Endodermal cell (in vitro differentiated cells): ENCODE measurements at places on chromosomes 4 and X. TPM values are rescaled to one million over a fixed set of nuclear protein-coding genes. Genes with fewer than 3 reads are reported as not detected.

DNA sequence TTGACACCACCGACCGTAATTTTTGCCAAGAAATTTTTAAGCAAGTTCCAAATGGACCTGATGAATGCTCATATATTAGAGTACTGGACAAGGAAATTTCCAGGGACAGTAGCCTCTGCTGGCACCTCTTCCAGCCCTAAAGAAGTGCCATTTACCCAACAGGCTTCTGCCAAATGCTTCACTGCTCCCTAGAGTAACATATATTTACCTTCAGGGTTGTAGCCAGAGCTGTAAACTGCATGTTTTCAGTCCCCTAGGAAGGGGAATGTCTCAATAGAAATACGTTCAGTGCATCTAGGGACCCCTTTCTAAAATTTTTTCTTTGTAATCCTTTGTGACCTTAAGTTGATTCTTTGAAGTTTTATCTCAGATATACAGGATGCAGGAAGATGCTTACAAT is 143.1 kb upstream of the SMAD1 start:
- no peak overlapping the region for H3K27ac ChIP-seq
- no peaks in the 10 kb centered on the region for H3K27me3 ChIP-seq
- H3K36me3 ChIP-seq, result no peaks in the 10 kb centered on the region
- no peak for DNase-seq
- H3K4me3 ChIP-seq, result no peak overlapping the region

DNA sequence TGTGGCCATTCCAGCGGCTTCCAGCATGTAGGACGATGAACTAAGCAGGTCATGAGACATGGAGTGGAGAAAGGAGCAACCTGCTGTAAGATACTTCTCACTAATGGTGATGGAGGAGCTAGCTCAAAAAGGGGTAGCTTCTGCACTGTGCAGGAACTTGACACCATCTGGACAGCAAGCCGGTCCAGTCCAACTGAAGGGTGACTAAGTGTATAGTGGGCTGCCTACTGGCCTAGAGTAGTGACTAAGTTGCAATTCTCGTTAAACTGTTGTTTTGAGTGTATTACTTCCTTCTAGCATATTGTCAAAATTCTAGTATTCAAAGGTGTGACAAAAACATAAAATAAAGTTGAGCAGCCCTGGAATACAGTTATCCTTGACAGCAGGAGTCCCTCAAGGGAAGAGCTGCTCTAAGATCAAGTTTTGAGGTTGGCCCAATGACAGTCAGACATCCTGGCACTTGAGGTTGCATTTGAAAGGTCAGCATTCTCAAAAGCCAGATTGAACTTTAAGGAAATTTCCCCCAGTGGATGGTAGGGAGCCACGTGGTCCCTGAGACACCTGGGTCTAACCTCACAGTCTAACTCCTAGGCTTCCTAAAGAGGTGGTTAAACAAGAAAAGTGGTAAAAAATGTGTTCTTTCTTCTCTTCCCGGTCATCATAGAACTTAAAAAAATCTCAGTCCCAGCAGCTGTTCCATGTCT is 8.0 kb downstream of the CETN2 start:
- H3K36me3 ChIP-seq, result peaks cover 7% of the 10 kb centered on the region
- no peak for DNase-seq
- peaks cover 22% of the 10 kb centered on the region for H3K27me3 ChIP-seq
- H3K4me3 ChIP-seq, result no peak overlapping the region
- H3K4me1 ChIP-seq, result no peaks in the 10 kb centered on the region

Gene SASH3
- not detected in 3 replicates for total RNA-seq

DNA sequence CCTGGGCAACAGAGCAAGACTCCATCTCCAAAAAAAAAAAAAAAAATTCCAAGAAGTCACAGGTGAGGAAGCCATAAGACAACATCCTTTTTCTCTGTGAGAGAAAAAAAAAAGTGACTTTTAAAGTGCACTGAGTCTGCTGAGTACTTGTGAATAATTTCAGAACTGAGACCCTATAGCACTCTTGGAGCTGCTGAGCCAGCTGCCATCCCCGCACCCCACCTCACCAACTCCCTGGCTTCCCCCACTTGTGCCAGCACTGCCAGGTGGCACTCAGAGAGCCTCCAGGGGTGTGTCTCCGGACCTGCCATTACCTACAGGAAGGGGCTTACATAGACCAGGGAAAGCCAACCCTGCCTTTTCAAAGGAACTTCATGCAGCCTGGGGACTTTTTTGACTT is 39.2 kb upstream of the HS3ST1 start:
- H3K4me3 ChIP-seq, result no peak overlapping the region
- no peaks in the 10 kb centered on the region for H3K4me1 ChIP-seq
- no peak overlapping the region for H3K27ac ChIP-seq
- H3K27me3 ChIP-seq, result no peaks in the 10 kb centered on the region

DNA sequence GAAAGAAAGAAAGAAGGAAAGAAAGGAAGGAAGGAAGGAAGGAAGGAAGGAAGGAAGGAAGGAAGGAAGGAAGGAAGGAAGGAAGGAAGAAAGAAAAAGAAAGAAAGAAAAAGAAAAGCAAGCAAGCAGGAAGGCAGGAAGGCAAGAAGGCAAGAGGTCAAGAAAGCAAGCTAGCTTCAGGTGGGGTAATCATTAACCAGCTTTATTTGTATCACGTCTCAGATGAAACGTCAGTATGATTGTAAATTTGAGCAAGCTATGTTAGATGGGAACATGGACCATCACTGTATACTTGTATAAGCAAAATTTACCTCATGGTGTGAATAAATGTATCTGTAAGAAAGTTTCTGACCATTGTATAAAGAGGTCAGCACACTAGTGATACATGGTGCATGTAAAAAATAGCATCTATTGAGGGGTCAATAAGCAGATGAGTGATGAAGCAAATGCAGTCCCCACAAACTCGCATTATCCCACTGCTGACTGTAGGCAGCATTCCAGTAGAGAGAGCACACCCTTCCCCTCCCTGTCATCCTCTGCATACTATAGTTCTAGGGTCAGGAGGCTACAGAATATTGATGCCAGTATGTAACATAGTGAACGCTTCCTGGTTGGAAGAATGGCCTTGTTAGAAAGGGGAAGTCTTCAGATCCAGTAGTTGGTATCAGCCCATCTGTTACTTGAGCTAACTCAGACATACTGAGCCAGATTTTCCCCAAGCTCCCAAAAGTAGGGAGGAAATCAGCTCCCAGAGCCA is 16.5 kb upstream of the KLHL34 start:
- H3K4me1 ChIP-seq, result no peaks in the 10 kb centered on the region
- no peak overlapping the region for H3K27ac ChIP-seq
- DNase-seq, result no peak
- H3K36me3 ChIP-seq, result no peaks in the 10 kb centered on the region
- no peak overlapping the region for H3K4me3 ChIP-seq
- no peaks in the 10 kb centered on the region for H3K27me3 ChIP-seq

DNA sequence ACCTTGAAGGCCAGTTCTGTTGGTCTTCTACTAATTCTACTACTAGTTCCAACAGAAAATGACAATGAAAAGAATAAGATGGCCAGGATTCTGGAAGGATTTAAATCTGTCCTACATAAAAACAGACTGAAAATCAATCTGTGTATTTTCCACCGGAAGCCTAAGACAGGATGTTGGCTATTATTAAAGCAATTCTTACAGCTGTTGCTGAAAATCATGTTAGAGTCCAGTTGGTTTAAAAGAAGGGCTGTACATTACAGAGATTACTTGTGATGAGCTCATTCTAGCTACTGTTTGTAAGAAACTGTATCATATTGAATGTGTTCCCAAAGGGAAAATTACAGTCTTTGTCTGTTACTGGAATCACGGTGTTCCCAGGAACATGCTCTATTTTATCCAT is 54.8 kb upstream of the MAGEB16 start:
- no peaks in the 10 kb centered on the region for H3K4me1 ChIP-seq
- H3K27me3 ChIP-seq, result no peaks in the 10 kb centered on the region
- H3K4me3 ChIP-seq, result no peak overlapping the region
- no peak for DNase-seq

DNA sequence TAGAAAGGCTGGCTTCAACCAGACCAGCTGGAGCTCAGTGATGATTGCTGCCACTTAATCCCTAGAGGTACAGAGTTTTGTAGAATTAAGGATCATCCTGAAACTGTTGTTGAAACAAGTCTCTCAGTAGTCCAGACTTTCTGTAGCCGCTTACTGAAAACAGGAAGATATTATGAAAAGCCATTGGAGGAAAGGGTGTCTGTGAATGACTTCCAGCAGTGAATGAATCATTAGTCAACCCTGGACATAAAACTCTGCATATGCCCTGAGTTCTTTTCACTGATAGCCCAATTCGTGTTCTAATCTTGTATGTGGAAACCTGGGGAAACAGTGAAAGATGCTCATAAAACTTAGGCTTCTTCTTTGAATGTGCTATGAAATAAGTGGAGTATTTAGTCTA is 14.8 kb downstream of the HOPX start:
- H3K27ac ChIP-seq, result no peak overlapping the region
- H3K4me1 ChIP-seq, result no peaks in the 10 kb centered on the region
- H3K36me3 ChIP-seq, result no peaks in the 10 kb centered on the region
- H3K27me3 ChIP-seq, result peaks cover 4% of the 10 kb centered on the region
- no peak for DNase-seq

- H3K36me3 ChIP-seq, result no peaks in the 10 kb centered on the region
- no peak overlapping the region for H3K4me3 ChIP-seq
- H3K27me3 ChIP-seq, result no peaks in the 10 kb centered on the region
- DNase-seq, result no peak
Observed at GRCh38 chrX:45524296-45524695, 323.6 kb upstream of the DIPK2B start.

Gene IDUA
- 22.8 and 25.6 TPM in 2 replicates for total RNA-seq

- no peaks in the 10 kb centered on the region for H3K4me1 ChIP-seq
- no peak for DNase-seq
- H3K4me3 ChIP-seq, result no peak overlapping the region
Observed at GRCh38 chr4:94595880-94596483, 144.2 kb downstream of the PDLIM5 start.

GRCh38 chr4:139806929-139807328 is 141.3 kb downstream of the MGST2 start:
- H3K27me3 ChIP-seq, result no peaks in the 10 kb centered on the region
- H3K4me1 ChIP-seq, result peaks cover 17% of the 10 kb centered on the region
- DNase-seq, result no peak

Gene CLCN4
- 4.3 to 5.0 TPM (median 4.4 TPM) in 3 replicates for total RNA-seq

Gene INTU
- 18.1 and 20.5 TPM in 2 replicates for total RNA-seq

DNA sequence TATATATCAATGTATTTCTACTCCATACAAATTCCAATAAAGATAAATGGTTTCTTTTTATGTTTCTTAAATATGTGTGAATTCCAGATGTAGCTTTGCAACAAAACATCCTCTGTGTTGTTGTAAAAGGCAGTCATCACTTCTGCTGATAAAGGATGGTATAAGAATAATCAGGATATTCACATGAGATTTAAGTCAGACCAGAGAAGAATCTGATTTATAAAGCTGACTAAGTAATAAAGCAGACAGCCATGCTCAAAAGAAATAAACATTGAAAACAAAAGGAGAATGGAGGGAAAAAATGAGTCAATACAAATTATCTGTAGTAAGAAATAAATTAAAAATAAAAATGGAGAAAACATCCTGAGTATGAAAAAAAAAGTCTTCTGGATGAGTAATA is 27.0 kb upstream of the SLC7A11 start:
- no peaks in the 10 kb centered on the region for H3K36me3 ChIP-seq
- DNase-seq, result no peak
- H3K4me1 ChIP-seq, result no peaks in the 10 kb centered on the region
- no peak overlapping the region for H3K27ac ChIP-seq
- H3K4me3 ChIP-seq, result no peak overlapping the region

Gene PRKG2
- total RNA-seq, result 1.8 and 2.4 TPM in 2 replicates

DNA sequence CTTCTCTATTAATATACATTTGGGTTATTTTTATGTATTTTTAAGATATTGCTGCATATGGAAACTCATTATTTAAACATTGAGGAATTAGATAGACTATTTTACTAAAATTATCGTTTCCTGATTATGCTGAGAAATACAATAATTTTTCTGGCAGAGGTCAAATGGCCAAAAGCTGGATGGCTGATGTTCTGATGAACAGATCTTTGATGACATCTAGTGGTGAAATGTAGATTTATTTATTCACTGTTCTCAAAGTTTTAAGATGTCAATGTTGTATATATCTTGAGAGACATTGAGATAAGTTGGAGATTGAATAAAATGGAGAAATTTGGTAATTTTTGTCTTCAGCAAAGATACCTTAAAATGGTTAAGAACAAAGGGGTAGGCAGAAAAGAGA is 96.2 kb downstream of the UGT8 start:
- no peak for DNase-seq
- no peak overlapping the region for H3K4me3 ChIP-seq
- H3K4me1 ChIP-seq, result no peaks in the 10 kb centered on the region
- H3K27me3 ChIP-seq, result no peaks in the 10 kb centered on the region
- no peaks in the 10 kb centered on the region for H3K36me3 ChIP-seq

DNA sequence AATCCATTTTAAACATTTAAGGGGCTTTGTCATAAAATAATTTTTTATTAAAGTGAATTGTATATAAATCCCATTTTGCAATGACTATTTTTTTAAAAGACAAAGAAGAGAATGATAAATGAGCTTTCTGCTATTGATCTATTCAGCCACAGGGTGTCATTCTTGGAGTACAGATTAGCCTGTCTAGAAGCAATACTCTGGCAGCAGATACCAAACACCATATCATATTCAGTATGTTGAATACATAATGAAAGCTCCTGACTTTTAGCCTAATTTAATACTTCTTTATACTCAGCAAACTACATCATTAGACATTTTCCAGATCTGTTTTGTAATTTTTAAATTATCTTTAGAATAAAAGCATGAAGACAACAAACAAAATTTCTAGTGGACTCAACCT is 496.3 kb downstream of the PDGFC start:
- H3K4me3 ChIP-seq, result no peak overlapping the region
- H3K36me3 ChIP-seq, result no peaks in the 10 kb centered on the region
- no peak for DNase-seq
- no peak overlapping the region for H3K27ac ChIP-seq

GRCh38 chr4:57691370-57691769 is 581.2 kb upstream of the IGFBP7 start:
- no peak overlapping the region for H3K4me3 ChIP-seq
- no peaks in the 10 kb centered on the region for H3K27me3 ChIP-seq
- H3K36me3 ChIP-seq, result no peaks in the 10 kb centered on the region
- no peak for DNase-seq

GRCh38 chrX:103540145-103540544 is 20.9 kb upstream of the RAB40A start:
- no peaks in the 10 kb centered on the region for H3K36me3 ChIP-seq
- H3K27ac ChIP-seq, result no peak overlapping the region
- H3K27me3 ChIP-seq, result no peaks in the 10 kb centered on the region
- H3K4me3 ChIP-seq, result no peak overlapping the region
- no peak for DNase-seq

GRCh38 chrX:48972220-48973164 is 848 bp upstream of the KCND1 start:
- peak overlapping the region; percentile 40 for H3K4me3 ChIP-seq
- DNase-seq, result peak; percentile 83
- H3K4me1 ChIP-seq, result no peaks in the 10 kb centered on the region
- no peak overlapping the region for H3K27ac ChIP-seq
- H3K27me3 ChIP-seq, result no peaks in the 10 kb centered on the region

DNA sequence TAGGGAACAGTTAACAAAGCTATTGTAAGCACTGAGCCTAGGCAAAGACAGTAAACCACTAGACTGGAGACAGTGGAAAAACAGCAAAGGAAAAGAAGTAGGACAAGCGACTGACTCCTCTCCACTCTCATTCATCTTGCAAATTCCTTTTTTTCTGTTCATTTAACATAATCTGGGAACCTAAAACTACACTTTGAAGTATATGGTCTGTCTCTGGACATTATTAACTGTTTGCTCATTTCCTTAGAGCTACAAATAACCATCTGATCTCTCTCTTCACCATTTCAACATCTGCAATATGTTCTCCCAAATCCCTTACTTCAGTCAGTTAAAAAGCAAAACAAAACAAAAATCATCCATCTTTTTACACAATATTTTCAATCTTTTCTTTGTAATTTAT is 642 bp downstream of the HMGN5 start:
- H3K27me3 ChIP-seq, result no peaks in the 10 kb centered on the region
- no peak for DNase-seq
- no peaks in the 10 kb centered on the region for H3K36me3 ChIP-seq
- H3K27ac ChIP-seq, result no peak overlapping the region
- peak overlapping the region; percentile 95 for H3K4me3 ChIP-seq

Gene CD99L2
- total RNA-seq, result 14.3 and 18.7 TPM in 2 replicates
